ENCODE measurements at places on chromosomes 13 and 19.

- no peak for DNase-seq
These were observed 8.3 kb downstream of the OBI1 start for GRCh38 chr13:78650717-78651083.

GRCh38 chr13:93686399-93686798 lies 459.8 kb downstream of the GPC6 start:
- no peak for DNase-seq

GRCh38 chr13:72689181-72689696 lies 38.2 kb downstream of the MZT1 start:
- DNase-seq: no peak

GRCh38 chr19:29259867-29260281 lies 46.9 kb upstream of the UQCRFS1 start:
- DNase-seq: no peak

DNA sequence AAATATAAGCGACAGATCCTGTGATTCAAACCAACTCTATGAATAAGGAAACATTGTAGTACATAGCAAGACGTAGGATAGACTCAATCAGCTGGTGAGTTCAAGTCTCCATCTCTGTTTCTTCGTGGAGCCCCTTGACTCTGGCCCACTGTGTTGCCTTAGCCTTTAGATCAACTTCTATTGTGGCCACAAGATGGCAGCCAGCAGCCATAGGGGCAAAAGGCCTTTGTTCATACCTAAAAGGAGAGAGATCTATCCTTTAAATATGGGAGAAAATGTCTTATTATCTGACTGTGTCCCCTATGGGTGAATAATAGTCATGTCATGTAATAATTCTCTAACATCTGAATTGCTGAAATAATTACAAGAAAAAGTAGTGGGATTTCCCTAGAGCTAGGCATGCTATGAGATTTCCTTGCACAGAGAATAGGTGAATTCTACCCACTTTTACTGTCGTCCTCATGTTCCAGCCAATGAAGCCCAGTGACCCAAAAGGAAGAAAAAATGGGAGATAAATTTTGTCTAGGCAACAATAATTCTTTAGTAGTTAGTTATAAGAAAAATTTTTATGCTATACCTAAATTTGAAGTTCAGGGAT lies 129.4 kb downstream of the PCDH20 start:
- DNase-seq: no peak
